Stimulated activated CD4-positive, alpha-beta T cell treated with anti-CD3 and anti-CD28 coated beads, Interleukin-12 subunit alpha, Interleukin-12 subunit beta, amount 100 ng/mL, for 4 hours (primary cell): ENCODE measurements at places on chromosomes 2 and 18.

DNA sequence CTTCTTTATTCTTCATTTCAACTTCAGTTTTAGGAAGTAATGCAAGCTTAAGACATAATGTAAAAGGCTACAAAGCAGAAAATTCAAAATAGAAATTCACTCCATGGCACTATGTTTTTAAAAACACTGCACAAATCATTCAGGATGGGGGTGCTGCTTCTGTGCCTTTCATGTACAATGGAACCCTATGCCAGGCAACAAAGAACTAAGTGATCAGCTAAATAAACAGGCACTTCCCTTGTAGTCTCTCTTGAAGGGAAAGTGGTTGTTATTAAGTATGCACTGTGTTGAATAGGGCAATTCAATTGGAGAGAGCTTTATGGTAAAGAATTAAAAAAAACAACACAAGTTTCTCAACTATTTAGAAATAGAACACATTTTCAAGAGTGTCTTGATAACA, 10.9 kb upstream of the ERBB4 start:
- no peak for DNase-seq

DNA sequence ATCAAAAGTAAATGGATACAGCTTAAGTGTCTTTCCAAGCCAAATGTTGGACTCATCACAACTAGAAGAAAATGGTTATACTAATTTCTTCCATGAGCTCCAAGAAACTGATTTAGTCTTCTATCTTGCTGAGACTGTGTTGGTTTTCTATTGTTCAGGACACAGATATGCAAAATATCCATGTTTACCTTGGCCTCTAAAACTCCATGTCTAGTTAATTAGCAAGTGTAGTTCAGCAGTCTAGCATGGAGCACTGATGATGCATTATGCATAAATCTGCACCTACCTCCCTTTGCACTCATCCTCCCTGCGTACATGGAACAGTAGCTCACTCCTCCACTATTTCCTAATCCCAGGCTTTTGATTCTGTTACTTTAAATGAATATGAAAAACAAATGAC, 731.4 kb upstream of the CHAC2 start:
- no peak for DNase-seq

DNA sequence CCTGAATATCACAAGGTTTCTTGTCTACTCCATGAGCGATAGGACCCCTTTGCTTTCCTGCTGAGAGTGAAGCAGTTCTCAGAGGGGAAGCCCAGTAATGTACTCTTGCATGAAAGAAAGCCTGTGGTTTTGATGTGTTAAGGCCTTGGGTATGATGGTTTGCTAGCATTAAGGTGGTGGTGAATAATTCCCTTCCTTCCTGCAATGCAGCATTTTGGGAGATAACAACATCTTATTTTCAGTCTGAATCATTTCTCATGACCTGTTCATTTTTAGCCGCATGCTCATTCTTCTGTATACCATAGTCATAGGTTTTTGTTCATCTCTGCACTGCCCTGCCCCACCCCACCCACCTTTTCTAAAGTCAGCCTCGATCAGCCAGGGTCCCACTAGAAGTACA, 66.2 kb downstream of the HNMT start:
- no peak for DNase-seq

DNA sequence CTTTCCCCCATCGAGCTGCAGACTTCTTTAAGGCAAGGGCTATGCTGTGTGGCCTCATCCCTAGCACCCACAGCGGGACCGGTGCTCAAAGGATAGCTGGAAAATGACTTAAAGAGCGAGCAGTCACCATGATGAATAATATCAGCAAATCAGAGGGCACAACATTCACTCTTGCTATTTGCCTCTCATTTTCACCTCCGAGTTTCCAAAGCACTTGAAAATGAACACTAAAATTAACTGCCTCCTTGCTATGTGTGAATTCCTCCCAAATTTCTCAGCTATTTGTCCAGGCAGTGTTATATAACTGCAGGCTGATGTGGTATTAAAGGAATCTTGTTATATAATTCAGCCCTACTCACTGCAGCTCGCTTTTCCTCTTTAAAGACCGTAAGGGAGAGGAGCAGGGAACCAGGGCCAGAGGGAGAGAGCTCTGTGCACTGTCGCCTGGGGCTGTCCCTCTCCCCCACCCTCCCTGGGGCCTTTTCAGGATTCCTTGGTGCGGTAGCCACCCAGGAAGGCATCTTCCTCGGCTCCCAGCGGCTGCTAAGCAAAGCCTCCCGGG, 1.4 kb downstream of the CYS1 start:
- no peak for DNase-seq

- DNase-seq, result peak; percentile 23
These were observed 795 bp upstream of the SETBP1 start for GRCh38 chr18:44679914-44680272.

DNA sequence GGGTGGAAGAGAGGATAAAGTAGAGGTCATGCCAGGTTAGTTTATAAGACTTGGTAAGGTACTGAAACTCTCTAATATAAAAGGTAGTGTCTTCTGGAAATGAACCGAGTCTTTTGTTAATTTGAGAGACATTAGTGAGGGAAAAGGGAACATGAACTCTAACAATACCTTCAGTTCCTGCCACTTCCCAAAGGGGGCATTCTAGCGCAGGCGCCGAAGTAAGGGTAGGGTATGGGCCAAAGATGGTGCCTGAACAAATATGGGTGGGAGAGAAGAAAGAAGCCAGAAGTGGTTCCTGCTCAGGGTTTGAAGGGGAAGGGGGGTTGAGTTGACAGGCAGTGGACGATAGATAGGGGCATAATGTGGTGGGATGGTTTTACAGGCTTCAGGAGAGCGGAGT, 10.1 kb upstream of the REG1B start:
- no peak for DNase-seq

- DNase-seq, result no peak
These were observed 34.9 kb downstream of the C18orf54 start for GRCh38 chr18:54392543-54393023.

GRCh38 chr2:38201784-38202183, 125.8 kb upstream of the CYP1B1 start:
- no peak for DNase-seq

GRCh38 chr2:149857344-149857743, 269.8 kb upstream of the MMADHC start:
- no peak for DNase-seq

GRCh38 chr18:55425698-55426097, 162.3 kb downstream of the TCF4 start:
- no peak for DNase-seq

GRCh38 chr2:98412751-98413458, 31.8 kb upstream of the INPP4A start:
- DNase-seq, result peak; percentile 13

DNA sequence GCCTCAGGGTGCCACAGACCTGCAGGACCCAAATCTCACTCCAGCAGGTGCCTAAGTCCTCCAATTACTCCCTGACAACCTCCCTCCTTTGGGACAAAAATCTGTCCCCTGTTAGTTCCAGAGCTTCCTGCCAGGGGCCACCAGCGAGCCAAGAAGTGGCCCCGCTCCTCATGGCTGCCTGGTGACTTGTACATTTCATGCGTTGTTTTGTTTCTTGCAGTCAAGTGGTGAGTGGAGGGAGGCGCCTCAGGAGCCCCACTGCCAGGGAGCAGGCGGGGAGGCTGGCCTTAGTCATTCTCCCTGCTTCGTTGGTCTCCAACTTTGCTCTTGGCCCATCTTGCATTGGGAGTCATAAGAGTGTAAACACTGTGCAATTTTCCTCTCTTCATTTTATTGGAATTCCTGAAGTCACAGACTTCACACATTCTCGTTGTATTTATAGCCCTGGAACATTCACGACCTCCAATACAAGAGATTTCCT, 81.3 kb downstream of the KCNF1 start:
- DNase-seq, result no peak

GRCh38 chr2:163984986-163985385, 249.2 kb upstream of the FIGN start:
- no peak for DNase-seq

- DNase-seq, result no peak
These were observed 264.8 kb downstream of the ARHGAP15 start for GRCh38 chr2:143394062-143394461.

DNA sequence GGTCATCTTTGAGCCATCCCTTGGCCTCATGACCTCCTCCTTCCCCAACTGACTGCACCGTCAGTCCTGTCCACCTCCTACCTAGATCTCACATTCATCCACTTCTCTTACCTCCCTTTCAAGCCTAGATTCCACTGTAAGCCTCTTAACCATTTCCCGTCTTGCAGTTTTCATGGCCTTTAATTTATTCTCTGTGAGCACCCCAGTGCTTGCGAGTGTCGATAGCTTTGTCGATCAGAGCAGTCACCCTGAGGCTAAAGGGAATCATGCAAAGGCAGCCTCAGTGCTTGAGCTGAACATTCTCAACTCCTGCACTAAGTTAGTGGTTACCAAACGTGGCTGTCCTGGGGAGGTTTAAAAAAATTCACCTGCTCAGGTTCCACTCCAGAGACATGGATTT, 14.7 kb downstream of the ARHGAP25 start:
- DNase-seq, result no peak

GRCh38 chr2:74441690-74442482, at the start of gene RTKN:
RTKN (minus strand) TSS chr2:74441937; CDS start chr2:74441816, 121 bp downstream.
- no peak for DNase-seq

GRCh38 chr2:47002031-47002430, 86.4 kb upstream of the MCFD2 start:
- DNase-seq, result no peak

DNA sequence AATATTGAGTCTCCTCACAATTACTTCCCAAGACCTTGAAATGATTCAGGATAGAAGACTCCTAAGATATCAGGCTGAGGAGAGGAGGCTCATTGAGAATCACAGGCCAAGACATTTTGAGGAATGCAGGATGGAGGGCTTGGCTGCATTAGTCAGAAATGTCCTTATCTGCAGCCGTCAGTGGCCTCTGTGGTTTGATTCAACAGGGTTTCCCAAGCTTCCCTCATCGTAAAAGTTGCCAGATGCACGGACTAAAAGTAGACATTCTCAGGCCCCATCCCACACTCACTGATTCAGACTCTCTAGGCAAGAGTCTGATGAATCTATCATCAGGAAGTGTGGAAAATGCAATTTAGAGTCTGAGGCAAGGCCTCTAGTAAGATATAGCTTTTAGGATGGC, 34.0 kb upstream of the TMEM178A start:
- no peak for DNase-seq

GRCh38 chr2:11933854-11934253, 187.4 kb downstream of the LPIN1 start:
- no peak for DNase-seq

DNA sequence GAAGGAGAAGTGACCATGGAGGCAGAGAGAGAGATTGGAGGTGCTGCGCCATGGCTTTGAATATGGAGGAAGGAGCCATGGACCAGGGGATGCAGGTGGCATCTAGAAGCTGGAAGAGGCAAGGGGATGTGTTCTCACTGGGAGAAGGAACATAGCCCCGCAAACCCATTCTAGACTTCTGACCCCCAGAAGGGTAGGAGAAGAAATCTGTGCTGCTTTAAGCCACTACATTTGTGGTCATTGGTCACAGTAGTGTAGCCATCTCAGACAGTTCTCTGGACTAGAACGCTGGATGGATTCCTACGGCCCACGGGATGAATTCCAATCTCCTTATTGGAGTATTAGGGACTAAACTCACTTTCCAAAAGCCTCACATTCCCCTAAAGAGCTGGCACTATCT, 67.8 kb downstream of the PTGR3 start:
- no peak for DNase-seq

DNA sequence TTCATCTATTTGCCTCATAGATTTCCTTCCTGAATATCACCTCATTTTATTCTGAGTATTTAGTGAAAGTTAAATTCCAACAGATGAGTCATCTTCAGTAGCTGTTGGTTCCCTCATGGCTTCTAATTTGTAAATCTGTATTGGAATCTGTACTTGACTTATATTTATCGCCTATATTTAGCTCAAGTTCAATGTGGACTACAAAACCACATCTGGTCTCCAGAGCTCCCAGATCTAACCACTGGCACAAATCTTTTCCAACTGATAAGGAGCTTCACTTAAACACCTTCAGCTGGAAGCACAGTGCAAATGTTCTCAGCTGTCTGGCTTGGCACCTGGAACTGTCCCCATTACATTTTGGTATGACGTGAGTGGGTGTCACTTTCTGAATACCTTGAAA, 82.8 kb upstream of the DSEL start:
- DNase-seq, result no peak

DNA sequence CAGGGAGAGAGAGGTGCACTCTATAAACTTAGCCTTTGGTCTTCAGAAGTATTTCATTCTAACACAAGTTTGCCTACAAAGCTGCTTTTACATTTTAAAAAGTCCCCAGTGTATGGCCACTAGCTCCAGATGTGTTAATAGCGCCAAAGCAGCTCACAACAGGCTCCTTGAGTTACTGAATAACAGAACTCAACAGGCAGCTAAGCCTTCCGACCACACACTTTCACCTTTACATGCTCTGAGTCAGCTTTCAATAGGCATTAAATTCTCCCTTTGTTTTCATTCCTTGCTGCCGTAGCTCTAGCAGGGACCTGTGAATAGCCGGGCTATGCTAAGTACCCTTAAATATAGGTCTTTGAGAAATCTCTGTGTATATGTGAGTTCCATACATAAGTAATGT, 262.8 kb upstream of the PARD3B start:
- no peak for DNase-seq

- peak; percentile 1 for DNase-seq
These were observed 214.2 kb downstream of the PTGR3 start for GRCh38 chr18:74994502-74995418.

DNA sequence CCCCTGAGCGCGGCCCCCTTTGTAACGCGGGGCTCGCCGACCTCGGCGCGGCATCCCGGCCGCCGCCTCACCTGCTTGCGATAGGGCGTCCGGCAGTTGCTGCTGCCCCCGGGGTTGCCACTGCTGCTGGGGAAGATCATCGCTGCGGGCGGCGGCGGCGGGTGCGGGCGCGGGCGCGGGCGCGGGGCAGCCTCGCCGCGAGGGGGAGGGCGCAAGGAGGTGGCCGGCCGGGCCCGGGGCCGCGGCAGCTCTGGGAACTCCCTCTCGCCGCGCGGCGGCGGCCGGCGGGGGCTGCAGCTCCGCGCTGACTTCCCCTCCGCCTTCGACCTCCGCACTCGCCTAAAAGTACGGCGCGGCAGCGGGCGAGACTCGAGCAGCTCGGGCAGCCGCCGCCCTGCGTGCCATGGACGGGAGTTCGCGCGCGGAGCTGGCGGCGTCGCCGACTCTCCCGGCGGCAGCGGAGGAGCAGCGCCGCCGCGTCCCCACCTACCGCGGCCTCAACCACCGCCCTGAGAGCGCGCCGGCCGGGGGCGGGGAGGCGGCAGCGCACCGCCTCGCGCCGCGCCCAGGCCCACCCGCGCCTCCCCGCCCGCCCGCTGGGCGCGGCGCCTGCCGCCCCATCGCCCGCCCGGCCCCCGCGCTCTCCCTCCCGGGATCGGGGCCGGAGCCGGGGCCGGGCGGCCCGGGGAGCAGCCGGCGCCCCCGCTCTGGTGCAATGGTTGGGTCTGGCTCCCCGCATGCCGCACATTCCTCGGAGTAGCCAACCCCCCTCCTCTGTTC, 86.0 kb downstream of the RBMS1 start:
- DNase-seq, result peak; percentile 56

- no peak for DNase-seq
These were observed 179.5 kb downstream of the PPP1R1C start for GRCh38 chr2:182165202-182165601.

DNA sequence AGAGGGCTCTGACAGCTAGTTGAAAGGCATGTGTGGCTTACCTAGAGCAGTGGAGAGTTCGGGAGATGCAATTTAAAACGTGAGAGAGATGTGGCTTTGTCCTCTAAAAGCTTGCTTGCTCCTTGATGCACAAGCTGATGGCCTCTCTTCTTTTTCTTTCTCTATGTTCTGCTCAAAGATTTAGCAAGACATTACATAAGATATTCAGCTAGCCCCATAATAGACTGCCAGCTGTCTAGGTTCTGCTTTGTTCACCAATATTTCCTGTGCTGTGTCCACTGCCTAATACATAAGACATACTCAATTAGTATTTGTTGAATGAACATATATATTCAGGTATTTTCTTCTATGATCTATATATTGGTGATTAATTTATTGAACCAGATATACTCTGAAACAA, 31.1 kb downstream of the SPATS2L start:
- DNase-seq, result no peak
